ENCODE measurements at places on chromosomes 3 and 15.
A peak's percentile ranks its signal among the peaks of the same experiment; 100 is the strongest.

DNA sequence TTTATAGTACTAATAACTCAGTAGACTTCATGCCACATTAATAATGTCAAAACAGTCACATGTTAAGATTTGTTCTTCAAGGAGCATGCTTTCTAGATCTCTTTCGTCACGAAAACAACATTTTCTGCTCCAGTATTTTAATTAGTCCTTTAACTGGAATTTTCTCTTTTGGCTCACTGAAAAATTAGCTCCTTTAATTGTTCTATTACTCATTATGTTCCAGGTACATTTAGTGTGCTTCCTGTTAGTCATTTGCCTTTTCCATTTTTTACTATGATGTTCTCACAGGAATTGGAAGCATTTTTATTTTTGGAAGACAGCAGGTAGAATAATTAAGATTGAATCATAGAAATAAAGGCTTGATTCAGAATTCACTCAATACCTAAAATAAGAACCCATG, 111.2 kb downstream of the SLC9A9 start:
- no peak for DNase-seq

- no peak for DNase-seq
Observed at GRCh38 chr3:63961891-63962290, 49.7 kb upstream of the SCAANT1 start.

GRCh38 chr3:162441716-162442115, 945.1 kb downstream of the OTOL1 start:
- no peak for DNase-seq

DNA sequence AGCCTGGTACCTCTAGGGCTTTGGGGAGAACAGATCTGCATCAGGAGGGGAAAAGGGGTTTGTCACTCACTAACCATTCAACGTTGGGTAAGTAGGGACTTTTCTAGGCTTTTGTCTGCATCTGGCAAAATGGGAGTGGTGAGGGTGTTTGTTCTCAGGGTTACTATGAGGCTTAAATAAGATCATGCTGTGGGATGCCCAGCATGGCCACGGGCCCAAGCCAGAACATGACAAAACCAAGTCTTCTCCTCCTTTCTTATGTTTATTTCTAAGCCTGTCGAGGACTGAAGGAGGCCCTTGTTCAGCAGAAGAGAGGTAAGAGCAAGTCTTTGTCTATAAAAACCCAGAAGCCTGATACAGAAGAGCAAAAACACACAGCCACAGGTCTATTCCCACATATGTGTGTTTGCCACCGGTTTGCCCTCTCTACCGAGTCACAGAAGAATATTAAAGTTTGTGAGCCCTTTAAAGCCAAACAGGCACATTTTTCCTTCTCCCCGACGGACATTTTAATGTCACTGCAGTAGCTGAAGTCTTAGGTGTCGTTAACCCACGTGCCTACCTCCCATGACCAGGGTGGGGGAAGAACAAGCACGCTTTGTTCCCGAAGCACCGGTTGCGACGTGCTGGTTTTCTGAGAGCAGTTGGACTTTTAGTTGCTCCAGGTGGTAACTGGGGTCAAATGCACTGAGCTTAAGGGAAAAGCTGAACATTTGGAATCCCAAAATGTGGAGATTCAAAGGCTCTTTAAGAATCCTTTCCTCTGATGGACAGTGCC, 72.1 kb downstream of the NOX5 start:
- peak; percentile 13 for DNase-seq

DNA sequence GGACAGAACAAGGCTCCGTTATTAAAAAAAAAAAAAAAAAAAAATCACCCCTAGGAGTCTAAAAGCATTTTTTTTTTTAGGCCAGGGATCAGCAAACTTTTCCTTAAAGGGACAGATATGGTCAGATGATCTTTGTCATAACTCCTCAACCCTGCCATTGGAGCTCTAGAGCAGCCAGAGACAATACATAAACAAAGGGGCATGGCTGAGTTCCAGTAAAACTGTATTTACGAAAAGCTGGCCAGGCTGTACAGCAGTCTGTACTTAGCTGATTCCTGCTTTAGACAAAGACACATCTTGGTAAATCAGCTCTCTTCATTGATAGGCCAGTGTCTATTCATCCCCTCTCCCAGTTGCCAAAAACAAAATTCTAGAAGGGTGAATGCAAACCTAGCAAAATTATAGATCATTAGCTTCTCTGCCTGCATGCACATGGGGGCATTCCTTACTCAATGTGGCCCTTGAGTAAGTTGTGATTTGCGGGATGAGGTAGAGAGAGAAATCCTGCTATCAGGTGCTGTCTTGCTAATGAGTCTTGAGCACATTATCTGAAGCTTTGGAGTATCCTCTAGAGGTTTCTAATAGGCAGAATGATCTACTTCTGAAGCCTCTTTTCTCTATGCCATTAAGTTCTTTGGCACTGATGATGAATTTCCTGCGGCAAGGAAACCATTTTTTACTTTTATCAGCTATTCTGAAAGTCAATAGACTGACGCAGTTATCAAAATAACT, 35.2 kb downstream of the SENP8 start:
- no peak for DNase-seq

- no peak for DNase-seq
Observed at GRCh38 chr15:71577071-71577470, 233.3 kb upstream of the NR2E3 start.

DNA sequence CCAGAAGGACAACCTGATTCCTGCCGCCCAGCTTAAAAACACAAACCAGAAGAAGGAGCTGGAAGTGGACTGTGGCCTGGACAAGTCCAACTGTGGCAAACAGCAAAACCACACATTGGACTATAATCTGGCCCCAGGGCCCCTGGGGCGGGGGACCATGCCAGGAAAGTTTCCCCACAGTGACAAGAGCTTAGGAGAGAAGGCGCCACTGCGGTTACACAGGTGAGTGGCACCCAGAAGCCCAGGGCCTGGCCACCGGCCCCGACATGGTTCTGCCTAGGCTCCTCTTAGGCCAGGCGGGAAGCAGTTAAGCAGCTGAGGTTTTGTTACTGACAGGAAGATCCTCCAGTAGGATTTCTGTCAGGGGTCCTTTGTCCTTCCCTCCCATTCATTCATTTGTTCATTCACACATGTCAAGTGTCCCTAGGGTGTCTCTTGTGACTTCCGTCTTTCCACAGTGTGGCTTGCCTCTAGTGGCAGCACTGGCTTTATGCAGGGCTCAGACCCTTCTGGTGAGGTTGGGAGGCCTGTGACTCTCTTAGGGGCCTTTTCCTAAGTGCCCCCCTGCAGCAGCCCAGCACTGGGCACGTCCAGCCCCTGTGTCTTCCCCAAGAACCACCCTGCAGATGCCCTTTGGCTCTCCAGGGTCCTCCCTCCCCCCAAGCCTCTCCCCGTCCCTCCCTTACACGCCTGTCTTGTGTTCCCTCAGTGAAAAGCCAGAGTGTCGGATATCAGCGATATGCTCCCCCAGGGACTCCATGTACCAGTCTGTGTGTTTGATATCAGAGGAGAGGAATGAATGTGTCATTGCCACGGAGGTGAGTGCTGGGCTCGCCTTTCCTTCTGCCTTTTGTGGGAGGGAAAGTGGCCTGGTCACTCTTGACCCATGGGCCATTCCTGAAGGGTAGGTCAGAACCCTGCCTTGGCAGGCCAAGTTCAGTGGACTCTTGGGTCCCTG, 7.8 kb downstream of the DLL4 start:
- no peak for DNase-seq

DNA sequence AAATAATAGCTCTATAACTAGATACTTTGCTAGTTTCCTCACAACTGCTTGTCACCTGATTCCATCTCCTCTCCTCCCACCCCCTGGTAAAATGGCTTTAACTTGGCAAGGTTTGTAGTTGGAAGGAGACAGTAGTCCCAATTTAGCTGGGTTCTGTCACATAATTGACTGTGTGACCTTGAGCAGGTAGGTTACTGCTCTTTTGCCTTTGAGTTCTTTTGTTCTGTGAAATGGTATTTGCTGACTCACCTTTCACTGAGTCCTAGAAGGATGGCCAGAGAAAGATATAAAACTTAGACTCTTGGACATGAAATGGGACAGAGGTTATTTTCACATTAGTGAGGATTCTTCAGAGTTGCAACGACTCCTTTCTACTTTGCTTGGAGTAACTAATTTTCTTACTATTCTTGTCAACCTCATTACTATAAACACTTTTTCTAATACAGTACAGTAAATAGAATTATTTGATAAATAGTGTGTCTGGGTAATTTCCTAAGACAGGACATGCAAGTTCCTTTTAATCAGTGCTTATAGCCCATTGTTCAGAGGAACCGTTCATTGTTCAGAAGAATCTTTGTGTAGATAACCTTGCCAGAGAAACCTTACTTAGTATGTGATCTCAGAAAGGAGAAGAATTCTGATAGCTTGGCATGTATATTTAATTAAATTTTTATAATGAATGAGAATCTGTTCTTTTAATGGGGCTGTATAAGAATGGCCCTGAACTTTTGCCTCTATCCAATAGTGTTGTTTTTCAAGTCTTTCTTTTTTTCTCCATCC, 14.3 kb downstream of the AKAP13 start:
- DNase-seq = no peak

DNA sequence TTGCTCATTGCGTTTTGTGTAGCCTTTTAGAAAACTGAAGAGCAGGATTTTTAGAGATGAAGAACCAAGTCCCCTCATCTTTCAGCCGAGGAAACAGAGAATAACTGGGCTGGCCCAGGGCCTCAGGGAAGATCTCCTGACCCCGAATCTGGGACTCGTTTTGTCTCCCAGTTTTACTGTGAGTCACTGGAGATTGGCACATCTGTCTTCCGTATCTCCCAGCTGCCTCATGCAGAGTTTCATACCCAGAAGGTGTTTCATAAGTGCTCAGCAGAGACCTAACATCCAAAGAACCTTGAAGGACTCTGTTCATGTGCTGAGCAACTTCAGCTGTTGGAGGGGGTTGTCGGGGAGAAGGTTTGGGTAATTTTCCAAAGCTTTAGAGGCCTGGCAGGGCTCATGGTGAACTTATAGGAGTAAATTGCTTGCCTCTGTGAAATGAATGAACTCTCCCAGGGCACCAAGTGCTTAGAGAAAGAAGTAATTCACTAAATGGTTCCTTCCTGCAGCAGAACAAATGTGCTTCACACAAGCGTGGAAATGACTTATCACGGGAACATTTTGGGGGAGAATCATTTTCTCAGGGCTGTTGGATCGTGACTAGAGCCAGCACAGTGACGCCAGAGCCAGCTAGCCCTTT, 121.4 kb downstream of the FAM43A start:
- DNase-seq = no peak

- no peak for DNase-seq
Observed at GRCh38 chr3:3753416-3753815, 45.8 kb upstream of the LRRN1 start.

Measured in body of pancreas (tissue), 4 donors.